Spleen (tissue), 13 donors: ENCODE measurements at places on chromosomes 2 and 18. TPM values are rescaled to one million over a fixed set of nuclear protein-coding genes. Genes with fewer than 3 reads are reported as not detected.
A peak's percentile ranks its signal among the peaks of the same experiment; 100 is the strongest.

ABHD1 gene
- 0.38 TPM for total RNA-seq

LYPD1 gene
- total RNA-seq = 4.3 TPM

DNA sequence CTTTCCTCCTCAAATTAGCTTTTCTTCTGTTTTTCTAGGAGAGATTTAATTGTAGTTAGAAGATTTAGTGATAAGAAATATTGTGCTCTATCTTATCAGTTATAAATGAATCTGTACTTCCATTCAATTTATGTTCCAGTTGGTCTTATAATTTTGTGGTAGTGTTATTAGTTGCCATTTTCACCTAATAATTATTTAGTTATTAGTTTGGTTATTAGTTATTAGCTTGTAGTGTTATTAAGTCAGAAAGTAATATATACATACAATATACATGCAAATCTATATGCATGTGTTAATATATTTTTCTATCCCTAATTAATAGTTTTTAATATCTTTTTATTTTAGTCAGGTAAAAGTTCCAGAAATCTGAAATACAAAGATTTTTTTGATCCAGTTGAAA, 3.2 kb downstream of the MPHOSPH10 start:
- no peak overlapping the region for H3K27ac ChIP-seq
- H3K4me1 ChIP-seq = peaks cover 27% of the 10 kb centered on the region
- peaks cover 45% of the 10 kb centered on the region for H3K36me3 ChIP-seq
- H3K27me3 ChIP-seq = no peaks in the 10 kb centered on the region
- H3K4me3 ChIP-seq = no peak overlapping the region

DNA sequence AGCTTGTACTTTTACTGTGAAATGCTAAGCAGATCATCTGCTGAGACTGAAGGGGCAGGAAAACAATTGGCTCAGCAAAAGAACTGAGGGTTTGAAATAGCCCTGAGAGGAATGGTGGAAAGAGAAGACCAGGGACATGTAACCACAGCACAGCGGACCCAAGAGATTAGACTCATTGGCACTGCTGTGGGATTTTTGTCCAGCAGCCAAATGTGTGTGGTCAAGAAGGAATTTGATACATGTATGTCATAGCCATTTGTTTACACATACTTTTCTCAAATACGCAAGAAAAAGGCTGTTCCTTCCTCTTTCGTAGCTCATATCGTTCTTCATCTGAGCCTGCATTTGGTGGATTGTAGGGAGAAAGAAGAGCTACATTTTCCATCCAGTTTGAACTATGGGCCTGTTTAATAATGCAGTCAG, 73.8 kb downstream of the TRABD2A start:
- H3K27me3 ChIP-seq = no peaks in the 10 kb centered on the region
- no peaks in the 10 kb centered on the region for H3K4me1 ChIP-seq
- no peak overlapping the region for H3K4me3 ChIP-seq
- DNase-seq = no peak
- H3K27ac ChIP-seq = no peak overlapping the region

DNA sequence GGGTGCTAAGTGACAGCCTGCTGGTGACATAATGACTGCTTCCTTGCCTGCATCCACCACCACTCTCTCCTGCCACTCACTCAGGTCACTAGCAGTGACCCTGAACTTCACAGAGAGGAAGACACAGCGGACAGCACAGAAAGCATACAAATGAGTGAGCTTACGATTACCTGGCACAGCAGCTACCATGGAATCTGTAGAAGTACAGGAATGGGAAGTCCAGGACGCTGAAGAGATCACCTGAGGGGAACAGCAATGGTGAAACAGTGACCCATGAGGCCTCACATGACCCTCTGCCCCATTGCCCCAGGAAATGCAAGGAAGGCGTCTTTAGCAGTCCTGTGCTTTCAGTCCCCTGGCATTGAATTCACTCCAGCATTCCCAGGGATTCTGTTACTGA, 96.7 kb upstream of the RIOK3 start:
- peaks cover 5% of the 10 kb centered on the region for H3K36me3 ChIP-seq
- no peak overlapping the region for H3K4me3 ChIP-seq
- DNase-seq = no peak
- H3K27me3 ChIP-seq = no peaks in the 10 kb centered on the region
- no peaks in the 10 kb centered on the region for H3K4me1 ChIP-seq

- DNase-seq = no peak
- H3K4me3 ChIP-seq = no peak overlapping the region
- no peaks in the 10 kb centered on the region for H3K27me3 ChIP-seq
- H3K4me1 ChIP-seq = no peaks in the 10 kb centered on the region
- no peak overlapping the region for H3K27ac ChIP-seq
- no peaks in the 10 kb centered on the region for H3K36me3 ChIP-seq
These were observed 8.8 kb upstream of the FAM98A start for GRCh38 chr2:33607905-33608304.

GRCh38 chr2:141323571-141323970, 807.2 kb downstream of the LRP1B start:
- no peaks in the 10 kb centered on the region for H3K27me3 ChIP-seq
- H3K4me3 ChIP-seq = no peak overlapping the region
- H3K4me1 ChIP-seq = no peaks in the 10 kb centered on the region
- no peak for DNase-seq

SH3RF3 gene
- 7.6 TPM for total RNA-seq

DNA sequence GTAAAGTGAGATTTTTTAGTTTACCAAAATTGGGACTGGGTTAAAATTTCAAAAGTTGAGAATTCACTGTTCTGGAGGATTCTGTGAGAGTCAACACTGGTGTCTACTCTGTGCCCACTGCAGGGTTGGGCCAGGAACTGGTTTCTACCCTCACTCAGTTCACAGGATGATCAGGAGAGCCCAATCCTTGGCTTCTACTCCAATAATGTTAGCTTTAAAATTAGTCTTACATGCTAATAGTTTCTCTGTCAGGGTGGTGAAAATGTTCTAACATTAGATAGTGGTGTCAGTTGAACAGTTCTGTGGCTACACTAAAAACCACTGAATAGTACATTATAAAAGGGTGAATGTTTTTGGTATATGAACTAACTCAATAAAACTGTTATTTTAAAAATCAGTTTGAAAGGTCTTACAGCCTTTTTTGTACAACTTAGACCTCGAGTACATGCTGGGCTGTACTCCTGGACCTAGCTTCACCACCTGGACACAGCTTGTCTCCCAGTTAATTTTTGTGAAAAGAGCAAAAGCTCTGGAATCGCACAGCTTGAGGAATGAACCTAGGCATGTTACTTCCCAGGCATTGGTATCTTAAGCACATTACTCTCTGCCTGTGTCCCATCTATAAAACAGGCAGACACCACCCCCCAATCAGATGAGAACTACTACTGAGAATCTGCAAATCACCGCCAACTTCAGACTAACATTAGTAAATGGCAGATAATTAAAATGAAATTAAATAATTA, 44.4 kb downstream of the ACVR1 start:
- H3K27me3 ChIP-seq = no peaks in the 10 kb centered on the region
- no peak overlapping the region for H3K4me3 ChIP-seq
- DNase-seq = no peak
- no peaks in the 10 kb centered on the region for H3K36me3 ChIP-seq
- H3K4me1 ChIP-seq = no peaks in the 10 kb centered on the region
- no peak overlapping the region for H3K27ac ChIP-seq

- no peaks in the 10 kb centered on the region for H3K4me1 ChIP-seq
- no peak overlapping the region for H3K27ac ChIP-seq
These were observed 48.7 kb downstream of the ST3GAL5 start for GRCh38 chr2:85840091-85840490.

DNA sequence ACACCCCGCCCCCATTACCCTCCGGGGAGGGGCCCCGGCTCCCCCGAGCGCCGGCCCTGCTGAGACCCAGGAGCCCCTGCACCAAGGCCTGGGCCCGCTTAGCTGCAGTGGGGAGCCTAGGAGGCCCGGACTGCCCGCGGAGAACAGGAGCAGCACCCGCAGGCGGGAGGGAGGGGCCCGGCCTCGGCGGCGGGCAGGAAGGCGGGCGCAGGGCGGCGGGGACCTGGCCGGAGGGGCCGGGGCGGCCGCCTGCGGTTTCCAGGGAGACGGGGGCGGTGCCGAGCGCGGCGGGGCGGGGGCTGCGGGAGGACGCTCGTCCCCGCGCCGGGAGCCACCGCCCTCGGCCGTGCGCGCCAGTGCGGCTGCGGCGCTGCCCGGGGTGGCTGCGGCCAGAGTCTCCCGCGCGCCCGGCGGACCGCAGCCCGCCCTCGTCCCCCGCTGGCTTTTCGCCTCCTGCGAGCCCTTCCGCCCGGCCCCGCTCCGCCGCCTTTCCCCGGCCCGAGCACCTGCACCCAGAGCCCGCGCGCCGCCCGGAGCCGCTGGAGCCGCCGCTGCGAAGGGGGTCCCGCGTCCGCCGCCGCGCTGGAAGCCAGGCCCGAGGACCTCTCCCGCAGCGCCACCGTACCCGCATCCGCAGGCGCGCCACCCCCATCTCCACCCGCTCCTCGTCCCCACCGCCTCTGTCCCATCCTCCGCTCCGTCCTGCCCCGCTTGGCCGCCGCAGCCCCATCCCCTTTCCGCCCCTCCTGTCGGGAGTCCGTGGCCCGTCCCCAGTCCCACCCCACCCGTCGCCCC, 17.2 kb downstream of the GPC1 start:
- H3K4me1 ChIP-seq = peaks cover 23% of the 10 kb centered on the region
- DNase-seq = peak; percentile 74
- H3K27me3 ChIP-seq = peaks cover 87% of the 10 kb centered on the region
- peak overlapping the region; percentile 74 for H3K4me3 ChIP-seq

DNA sequence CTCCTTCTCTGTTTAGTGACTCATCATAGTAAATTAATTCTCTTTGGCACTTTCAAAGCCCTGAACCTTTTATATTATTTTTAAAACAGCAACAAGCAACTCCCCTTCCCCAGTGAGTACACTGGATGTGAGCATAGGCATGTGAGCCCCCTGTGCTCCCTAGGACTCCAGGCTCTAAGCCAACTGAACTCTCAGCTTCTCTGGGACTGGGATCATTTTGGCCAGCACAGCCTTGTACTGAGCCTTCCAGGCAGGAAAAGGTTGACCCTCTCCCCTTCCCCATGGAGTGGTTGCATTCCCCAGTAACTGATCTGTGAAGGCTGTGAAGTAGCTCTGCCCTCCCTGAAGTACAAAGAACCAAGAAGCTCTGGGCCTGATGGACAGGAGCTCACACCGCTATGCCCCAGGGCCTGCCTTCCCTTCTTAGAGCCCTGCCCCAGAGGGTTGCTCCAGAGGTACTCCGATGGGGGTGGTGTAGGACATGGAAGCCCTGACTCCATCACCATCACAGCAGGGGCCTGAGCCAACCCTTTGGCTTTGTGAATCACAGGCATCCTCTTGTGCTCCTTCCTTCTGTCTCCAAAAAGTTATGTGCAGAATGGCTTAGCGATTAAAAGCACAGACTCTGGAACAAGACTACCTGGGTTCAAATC, 57.8 kb downstream of the ADD2 start:
- H3K4me3 ChIP-seq = no peak overlapping the region
- no peaks in the 10 kb centered on the region for H3K4me1 ChIP-seq
- no peak overlapping the region for H3K27ac ChIP-seq
- DNase-seq = no peak
- no peaks in the 10 kb centered on the region for H3K27me3 ChIP-seq
- H3K36me3 ChIP-seq = no peaks in the 10 kb centered on the region

DNA sequence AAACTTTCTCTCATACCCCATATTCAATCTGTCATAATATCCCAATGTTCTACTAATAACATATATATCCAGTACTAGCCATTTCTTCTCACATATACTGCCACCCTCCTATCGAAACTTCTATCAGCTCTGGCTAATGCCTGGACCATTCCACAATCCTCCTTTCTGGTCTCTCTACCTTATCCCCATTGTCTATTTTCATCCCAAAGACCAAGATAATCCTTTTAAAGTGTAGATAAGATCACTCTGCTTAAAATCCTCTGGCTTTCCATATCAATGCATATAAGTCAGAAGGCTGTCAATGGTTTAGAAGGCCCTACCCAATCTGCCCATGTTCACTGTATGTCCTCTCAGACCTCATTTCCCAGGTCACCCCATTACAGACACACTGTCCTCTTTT, 229.6 kb downstream of the ZEB2 start:
- H3K4me3 ChIP-seq = no peak overlapping the region
- DNase-seq = no peak
- H3K27ac ChIP-seq = no peak overlapping the region
- no peaks in the 10 kb centered on the region for H3K36me3 ChIP-seq

FSIP2 gene
- total RNA-seq = 0.20 TPM

DNA sequence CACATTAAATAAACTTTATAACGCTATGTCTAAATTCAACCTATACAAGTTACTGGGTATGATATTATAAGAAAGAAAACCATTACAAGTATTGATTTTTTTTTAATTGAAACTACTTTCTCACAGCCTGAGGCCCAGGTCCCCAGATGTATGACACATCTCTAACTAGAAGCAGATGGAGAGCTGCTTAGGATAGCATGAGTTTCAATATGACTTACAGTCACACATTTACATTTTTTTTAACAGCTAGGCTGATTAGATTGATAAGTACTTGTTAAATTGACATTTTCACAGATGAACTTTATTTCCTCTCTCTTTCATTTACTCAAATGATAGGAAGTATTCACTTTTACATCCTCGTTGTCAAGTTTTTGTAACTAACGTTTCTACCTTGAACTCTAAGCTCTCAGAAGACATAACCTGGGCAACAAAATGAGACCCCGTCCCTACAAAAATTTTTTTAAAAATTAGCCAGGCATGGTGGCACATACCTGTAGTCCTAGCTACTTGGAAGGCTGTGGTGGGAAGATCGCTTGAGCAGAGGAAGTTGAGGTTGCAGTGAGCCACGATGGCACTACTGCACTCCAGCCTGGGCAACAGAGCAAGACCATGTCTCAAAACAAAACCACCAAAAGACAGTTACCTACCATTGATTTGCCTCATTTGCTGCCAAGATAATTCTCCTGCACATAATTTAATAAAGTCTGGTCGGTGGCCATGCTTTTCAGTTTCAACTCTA, 52.4 kb downstream of the STK39 start:
- peaks cover 42% of the 10 kb centered on the region for H3K4me1 ChIP-seq
- DNase-seq = peak; percentile 79
- no peak overlapping the region for H3K4me3 ChIP-seq
- H3K27ac ChIP-seq = peak overlapping the region; percentile 36

DNA sequence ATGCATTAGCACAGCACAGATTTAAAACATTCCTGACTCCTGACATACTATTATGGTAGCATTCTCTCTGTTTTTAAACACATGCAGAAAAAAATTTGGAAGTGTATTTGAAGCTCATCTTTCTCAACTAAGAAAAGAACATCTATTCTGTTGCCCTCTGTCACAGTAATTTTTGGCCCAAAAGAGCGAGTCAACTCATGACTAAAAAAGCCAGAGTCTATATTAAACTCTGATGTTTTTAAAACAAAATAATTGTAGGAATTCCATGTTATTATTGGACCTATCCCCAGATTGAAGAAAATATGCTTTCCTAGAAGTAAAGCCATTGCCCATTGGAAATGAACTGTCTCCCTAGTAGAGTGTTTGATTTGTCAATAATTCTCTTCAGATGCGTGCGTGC, 96.7 kb downstream of the CRIM1 start:
- H3K36me3 ChIP-seq = peaks cover 7% of the 10 kb centered on the region
- no peak overlapping the region for H3K4me3 ChIP-seq
- H3K4me1 ChIP-seq = peaks cover 16% of the 10 kb centered on the region
- no peaks in the 10 kb centered on the region for H3K27me3 ChIP-seq
- H3K27ac ChIP-seq = no peak overlapping the region
